ENCODE measurements at places on chromosomes 12 and 14.

- no peak for DNase-seq
These were observed 39.7 kb upstream of the GZMB start for GRCh38 chr14:24673534-24674203.

- DNase-seq, result peak; percentile 50
These were observed 214.9 kb downstream of the ZFP36L1 start for GRCh38 chr14:68577802-68578541.

DNA sequence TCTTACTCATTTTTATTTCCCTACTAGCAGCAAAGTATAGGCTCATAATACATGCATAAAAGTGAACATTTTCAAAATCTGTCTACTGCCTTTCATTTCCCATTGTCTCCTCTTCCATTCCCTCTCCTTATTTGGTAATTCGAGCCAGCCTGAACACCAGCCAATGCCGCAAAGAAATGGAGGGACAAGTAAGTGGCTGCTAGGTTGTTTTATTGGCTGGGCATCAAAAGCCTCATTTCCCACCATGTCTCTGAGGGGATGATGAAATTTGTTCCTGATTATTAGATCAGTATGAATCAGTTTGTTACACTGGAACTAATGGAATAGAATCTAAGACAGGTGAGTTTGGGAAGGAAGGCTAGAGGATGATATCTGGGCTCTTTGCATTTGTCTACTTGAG lies 143.5 kb downstream of the KCNA5 start:
- DNase-seq, result no peak

- peak; percentile 14 for DNase-seq
These were observed 17.8 kb downstream of the ACSS3 start for GRCh38 chr12:81095501-81096232.

DNA sequence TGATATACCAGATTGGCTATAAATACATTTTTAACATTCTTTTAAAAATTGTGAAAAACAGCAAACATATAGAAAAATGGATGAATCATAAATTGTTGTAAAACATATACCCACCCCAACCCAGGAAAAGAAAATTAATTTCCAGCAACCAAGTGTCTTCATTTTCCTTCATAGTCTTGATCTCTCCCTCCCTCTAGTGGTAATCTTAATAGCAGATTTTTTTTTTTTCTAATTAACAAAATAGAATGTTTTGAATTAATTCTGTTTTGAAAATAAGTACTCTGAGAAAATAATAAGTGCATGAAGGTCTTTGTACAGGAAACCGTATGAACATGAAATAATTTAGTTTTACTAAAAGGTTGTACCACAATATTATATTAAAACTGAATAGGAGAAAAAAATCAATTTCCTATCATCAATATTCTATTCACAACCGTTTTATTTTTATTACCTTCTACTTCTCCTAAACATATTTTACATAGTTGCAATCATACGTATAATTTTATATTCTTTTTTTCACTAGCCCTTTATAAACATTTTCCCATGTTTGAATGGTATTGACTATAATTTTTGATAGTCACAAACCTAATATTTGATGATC lies 7.0 kb downstream of the ETNK1 start:
- DNase-seq, result peak; percentile 37

GRCh38 chr14:69303086-69303485 lies 43.1 kb downstream of the GALNT16 start:
- no peak for DNase-seq

DNA sequence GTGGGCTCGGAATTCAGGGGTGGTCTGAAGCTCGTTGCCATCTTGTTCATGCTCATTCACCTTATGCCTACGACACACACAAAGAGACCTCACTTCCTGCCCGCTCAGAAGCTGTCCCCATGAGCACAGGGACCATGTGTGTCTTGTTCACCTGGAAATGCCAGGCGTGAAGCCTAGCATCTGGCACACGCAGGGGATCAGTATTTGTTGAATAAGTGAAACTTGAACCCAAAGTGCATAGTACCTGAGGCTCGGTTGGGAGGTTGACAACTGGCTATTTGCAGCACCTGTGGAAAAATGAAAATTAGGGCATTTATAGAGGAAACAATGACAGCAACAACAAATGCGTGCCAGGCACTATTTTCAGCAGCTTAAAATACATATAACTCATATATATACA lies 5.4 kb downstream of the C12orf43 start:
- no peak for DNase-seq

- no peak for DNase-seq
These were observed 449.9 kb downstream of the LRIG3 start for GRCh38 chr12:58470266-58471010.

Data from pons (tissue), 1 donor.